Activated naive CD8-positive, alpha-beta T cell treated with anti-CD3 and anti-CD28 coated beads for 36 hours (primary cell): ENCODE measurements at places on chromosomes 1 and 21.

DNA sequence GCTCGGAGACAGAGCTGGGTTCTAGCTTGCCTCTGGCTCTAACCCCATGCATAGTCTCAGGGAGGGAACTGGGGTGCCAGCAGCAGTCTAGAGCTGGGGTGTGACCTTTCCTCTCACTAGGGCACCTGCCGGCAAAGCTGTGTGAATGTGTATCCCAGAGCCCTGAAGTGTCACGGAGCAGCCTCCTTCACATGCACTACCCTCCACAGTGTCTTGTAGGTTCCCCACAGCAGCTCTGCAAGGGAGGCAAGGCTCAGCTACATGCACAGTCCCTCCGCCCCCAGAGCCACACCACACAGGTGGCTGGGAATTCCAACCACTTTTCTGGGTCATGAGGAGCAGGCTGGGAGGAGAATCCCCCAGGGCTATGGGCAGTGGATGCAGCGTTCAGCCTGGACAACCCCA, 7.7 kb upstream of the HPCA start:
- no peak for DNase-seq

GRCh38 chr1:167562702-167563101, 9.1 kb upstream of the CREG1 start:
- DNase-seq, result no peak

GRCh38 chr1:102588536-102588935, 519.8 kb downstream of the COL11A1 start:
- no peak for DNase-seq

- DNase-seq, result peak; percentile 90
Measured at GRCh38 chr21:44939532-44940115, at the start of gene SLX9. TSS of gene SLX9 (plus strand) at chr21:44940029. CDS start at chr21:44940058, 29 bp downstream.

- DNase-seq, result no peak
Measured at GRCh38 chr1:44604157-44604955, 69.9 kb downstream of the TMEM53 start.

DNA sequence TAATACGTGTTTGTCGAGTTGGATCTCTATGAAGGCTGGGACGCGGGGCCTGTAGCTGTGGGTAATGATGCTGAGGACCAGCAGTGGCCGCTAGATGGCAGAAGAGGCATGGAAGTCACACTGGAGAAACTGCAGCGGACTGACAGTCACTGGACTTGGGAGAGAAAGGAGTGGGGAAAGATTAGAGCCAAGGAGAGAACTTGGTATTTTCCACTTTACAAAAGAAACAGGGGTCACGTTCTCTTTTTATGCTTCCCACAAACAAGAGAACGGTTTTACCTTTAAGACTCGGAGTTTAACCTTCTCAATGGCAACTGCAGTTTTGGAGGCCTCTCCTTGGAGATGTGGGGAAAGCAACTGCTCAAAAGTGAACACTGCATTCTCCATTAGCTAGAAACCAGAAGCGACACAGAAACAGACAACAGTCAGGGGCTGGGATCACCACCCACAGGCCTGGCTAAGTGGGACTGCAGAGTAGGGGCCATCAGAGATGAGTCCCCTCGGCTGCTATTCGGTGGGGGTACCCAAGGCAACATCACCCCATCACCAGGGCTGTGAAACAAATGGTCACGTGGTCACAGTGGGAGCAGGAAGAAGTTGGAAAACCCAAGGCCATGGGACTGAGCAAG, 51.1 kb upstream of the EDEM3 start:
- DNase-seq, result peak; percentile 72

GRCh38 chr1:205626216-205626615, 5.6 kb downstream of the ELK4 start:
- DNase-seq, result no peak

DNA sequence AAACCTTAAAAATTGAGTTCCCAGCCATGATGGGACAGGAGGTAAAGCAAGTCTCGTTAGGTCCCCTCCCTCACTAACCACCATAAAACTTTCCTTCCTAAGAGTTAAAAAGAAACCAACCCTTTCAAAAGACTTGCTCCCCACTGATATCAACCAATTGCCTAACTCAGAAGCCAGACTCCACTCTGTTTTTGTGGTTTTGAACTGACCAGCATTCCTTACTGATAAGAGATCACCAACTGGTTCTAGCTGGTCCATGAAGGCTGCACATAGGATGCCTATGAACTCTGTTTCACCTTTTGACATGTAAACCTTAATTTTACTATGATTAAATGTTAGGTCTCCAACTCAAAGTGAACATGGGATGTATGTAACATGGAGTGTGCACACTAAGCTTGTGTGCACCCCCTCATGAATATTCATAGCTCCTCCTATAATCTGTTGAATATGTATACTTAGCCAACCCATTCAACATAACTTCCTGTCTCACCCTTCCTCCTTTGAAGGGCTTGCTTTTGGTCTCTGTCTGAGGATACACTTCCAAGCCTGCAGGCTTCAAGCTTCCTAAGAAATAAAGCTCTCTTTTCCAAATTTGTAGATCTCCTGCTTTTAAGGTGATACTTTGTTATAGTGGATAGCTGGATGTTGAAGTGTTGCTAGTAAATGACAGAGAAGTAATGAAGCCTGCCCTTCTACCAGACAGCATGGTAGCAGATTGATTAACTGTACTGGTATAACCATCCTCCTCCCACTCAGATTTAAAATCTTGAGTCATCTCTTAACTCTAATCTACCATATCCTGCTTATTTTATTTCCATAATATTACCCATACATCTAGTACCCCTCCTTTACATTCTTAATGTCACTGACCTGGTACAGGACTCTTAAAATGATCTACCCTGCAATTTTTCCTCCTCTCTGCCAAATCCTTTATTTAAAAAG, 95.6 kb downstream of the ZNF644 start:
- DNase-seq, result no peak

DNA sequence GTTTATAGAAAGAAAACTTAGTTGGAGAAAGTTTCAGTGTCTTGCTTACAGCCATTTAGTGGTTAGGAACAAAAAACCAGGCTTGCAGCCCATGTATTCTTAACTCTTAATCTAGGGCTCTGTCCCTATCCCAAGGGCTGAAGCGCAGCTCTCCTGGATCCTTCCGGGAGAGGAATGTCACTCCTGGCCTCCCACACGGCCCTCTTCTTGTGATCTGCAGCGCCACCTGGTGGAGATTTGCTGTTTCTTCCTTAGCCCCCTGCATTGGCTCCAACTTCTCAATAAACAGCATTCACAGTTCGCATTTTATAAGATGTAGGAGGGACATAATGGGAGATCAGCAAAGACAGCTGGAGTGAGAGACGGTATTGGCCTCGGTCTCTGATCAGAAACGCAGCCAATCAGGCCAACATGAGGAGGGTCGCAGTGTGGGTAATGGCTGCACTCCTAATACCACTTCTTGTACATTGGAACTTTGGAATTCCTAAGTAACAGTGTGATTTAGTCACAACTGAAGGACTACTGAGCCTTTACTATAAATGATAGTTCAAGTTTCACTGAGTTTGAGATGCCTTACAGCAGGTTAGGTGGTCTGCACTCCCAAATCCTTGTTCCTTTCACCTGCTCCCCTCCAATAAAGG, 283.4 kb downstream of the ASTN1 start:
- peak; percentile 8 for DNase-seq

DNA sequence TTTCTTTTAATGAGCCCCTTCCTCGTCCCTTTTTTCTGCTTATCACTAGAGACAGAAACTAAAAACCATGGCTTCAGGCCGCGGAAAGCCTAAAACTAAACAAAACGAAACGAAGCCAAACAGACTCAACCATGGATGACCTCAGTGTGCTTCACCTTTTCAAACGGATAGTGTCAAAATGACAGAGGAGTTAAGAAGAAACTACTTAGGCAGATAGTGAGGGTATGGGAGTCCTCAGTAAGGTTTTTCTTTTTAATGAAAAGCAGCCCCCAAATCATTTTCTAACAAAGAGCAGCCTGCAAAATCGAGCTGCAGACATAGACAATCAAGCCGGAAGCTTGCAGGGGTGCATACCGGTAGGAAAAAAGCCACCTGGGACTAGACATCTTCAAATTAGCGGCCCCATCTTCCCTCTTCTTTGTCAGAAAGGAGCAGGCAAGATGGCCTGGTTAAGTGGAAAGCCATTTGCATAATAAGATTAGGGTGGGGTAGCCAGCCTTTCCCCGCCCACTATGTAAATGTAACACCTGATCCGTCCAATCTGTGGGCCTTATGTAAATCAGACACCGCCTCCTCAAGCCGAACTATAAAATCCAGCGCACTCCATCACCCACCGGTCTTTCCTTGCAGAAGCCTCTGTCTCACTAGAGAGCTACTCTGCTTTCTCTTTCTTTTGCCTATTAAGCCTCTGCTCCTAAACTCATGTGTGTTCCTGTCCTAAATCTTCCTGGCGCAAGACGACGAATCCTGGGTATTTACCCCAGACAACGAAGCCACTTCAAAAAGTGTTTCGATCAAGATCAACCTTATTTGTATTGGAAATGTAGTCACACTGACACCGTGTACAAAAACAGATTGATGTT, 6.2 kb upstream of the ERO1B start:
- no peak for DNase-seq

DNA sequence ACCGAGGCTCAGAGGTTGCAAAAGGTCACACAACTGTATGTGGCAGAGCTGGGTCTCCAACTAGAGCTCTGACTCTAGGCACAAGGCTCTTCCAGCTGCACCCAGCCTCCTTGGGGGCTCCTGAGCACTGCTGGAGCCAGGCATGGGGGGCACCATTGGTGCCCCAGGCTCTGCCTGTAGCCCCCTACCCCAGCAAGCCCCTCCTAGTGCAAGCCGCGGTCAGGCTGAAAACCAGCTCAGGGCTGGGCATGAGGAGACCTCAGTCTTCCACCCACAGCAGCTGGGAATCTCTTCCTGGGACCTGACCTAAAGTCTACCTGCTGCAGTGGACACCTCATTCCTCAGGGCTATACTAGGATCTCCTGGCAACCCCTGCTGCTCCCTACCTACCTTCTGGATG, 14.6 kb downstream of the TNNT2 start:
- DNase-seq, result no peak

DNA sequence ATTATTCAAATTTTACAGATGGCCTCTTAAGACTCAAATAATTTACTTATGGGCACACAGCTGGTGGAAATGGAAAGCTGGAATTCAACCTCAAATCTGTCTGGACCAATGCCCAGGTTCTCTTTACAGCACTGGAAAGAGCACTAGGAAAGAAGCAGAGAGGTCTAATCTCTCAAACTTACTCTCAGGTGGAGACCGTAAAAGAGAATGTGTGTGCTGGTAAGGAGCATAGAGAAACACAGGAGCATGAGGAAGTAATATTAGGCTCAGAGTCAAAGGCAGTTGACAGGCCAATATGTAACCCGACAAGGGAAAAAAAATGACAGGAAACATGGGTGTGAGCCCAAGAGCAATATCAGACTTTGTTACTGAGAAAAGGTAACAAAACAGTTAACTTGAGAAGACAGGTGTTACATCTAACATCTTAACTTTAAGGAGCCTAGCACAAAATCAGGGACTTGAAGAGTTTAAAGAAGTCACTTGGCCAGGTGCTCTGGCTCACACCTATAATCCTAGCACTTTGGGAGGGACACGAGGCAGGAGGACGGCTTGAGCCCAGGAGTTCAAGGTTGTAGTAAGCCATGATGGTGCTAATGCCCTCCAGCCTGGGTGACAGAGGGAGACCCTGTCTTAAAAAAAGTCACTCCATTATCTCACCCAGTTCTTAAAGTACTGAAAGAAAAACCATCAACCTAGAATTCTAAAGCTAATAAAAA, 20.7 kb downstream of the PPP1R15B start:
- DNase-seq, result no peak

DNA sequence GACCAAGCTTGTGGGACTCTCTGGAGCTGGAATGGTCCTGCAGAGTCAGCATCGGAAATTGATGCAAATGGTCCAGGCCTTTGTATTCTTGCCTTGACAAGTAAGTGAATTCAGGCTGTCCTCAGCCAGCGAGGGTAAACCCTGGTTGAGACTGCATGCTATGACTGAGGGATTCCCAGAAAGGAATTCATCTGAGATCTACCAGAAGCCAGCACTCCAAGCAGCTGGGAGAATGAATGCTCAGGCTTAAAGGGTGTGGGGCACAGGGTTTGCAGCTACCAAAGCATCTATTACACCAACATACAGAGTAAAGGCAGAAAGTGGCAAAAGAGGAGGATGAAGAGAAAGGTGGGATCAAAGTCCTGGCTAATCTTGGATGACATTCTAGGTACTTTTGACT, 257.0 kb upstream of the LYPLAL1 start:
- DNase-seq, result no peak

GRCh38 chr21:42475036-42475435, 21.0 kb downstream of the RSPH1 start:
- DNase-seq, result no peak

- DNase-seq, result no peak
Measured at GRCh38 chr1:74470936-74471335, 41.5 kb downstream of the LRRC53 start.

DNA sequence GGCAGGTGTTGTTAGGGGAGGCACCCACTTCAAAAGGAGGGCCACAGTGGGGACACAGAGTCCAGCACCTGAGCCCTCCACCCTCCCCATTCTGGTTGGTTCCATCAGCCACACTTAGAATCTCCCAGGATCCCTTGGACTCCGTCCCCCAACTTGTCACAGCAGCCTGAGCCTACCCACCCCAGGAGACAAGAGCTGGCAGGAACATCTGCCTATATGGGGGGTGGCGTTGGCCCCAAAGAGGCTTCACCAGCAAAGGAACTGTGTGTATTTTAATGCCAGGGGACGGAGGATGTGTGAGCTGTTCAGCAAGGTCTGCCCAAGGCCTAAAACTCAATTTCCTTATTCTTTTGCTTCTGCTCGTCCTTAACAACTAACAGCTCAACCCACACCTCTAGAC, 86.4 kb upstream of the TMEM51 start:
- no peak for DNase-seq

DNA sequence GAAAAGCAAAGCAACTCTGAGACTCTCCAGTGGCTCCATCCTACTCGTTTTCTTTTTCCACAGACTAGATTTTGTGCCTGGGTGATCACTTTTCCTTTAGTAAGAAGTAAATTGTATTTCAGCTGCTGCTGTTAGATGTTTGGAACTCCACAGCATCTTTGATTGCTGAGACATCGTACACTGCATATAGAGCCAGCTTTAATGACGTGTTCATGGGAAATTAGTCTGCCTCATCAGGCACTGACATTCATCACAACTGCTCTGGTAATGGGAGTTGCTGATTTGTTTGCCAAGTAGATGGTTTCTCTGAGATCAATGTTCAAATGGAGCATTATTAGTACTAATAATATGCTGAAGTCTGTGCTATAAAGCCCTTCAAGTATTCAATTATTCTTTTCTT, 573.8 kb upstream of the NR5A2 start:
- no peak for DNase-seq

- no peak for DNase-seq
Measured at GRCh38 chr21:38334866-38335265, 78.1 kb downstream of the KCNJ15 start.

DNA sequence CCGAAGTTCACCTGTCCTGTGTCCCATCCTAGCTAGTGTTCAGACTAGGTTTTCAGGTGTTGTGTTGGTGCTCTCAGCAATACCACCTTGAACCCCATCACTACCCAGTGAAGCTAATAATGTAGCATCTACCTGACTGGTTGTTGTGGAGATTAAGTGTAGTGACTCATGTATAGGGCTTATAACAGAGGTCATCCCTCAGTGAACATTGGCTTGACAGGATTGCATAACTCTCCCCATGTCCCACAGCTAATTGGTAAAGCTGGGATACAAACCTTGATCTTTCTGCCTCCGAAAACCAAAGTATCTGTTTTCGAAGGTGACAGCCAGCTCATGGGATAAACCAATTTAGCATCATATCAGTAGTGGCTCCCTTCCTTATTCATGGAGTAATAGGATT, 44.5 kb upstream of the TNR start:
- no peak for DNase-seq

- no peak for DNase-seq
Measured at GRCh38 chr1:83000286-83000685, 998.6 kb downstream of the TTLL7 start.

- DNase-seq, result no peak
Measured at GRCh38 chr1:177629526-177629925, 340.3 kb downstream of the SEC16B start.
